Nucleus accumbens (tissue), 56 donors: ENCODE measurements at places on chromosomes 13 and 19.

DNA sequence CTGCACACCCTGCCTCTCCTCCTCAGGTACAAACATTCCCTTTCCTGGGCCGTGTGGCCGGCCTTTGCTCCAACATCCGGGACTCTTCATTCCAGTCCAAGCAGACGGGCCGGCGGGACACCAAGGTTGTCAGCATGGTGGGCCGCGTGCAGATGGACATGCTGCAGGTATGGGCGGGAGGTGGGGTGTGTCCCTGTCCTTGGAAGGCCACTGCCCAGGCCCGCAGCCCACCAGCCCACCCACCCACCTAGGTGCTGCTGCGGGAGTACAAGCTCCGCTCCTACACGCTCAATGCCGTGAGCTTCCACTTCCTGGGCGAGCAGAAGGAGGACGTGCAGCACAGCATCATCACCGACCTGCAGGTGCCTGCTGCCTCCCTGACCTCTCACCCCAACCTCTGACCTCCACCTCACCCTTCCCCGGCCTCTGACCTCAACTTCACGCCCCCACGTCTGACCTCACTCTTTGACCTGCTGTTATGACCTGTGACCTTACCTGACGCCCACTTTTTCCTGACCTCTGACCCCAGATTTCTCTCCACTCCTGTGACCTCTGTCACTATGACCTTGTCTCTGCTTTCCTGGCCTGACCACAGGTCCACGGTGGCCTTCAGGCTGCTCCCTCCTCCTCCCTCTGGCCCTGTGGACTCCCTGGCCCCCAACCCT lies 12.4 kb upstream of the SPIB start:
- DNase-seq, result no peak

DNA sequence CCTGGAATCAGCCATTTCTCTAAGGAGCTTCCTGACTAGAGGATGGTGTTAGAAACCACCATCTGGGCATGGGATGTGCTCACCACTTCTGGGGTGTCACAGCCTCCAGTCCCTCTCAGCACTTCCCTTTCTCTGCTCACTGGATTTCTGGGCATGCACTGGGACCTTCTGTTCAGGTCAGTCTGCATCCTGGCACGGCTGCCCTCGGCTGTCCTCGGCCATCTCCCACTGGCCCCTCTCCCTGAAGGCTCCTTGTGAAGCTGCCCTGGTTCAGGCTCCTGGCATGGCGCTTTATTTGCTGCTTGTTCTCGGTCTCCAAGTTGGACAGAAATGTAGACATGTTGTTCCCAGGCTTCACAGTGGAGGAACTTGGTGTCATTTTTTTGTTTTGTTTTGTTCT lies 60.0 kb downstream of the TEX29 start:
- no peak for DNase-seq

DNA sequence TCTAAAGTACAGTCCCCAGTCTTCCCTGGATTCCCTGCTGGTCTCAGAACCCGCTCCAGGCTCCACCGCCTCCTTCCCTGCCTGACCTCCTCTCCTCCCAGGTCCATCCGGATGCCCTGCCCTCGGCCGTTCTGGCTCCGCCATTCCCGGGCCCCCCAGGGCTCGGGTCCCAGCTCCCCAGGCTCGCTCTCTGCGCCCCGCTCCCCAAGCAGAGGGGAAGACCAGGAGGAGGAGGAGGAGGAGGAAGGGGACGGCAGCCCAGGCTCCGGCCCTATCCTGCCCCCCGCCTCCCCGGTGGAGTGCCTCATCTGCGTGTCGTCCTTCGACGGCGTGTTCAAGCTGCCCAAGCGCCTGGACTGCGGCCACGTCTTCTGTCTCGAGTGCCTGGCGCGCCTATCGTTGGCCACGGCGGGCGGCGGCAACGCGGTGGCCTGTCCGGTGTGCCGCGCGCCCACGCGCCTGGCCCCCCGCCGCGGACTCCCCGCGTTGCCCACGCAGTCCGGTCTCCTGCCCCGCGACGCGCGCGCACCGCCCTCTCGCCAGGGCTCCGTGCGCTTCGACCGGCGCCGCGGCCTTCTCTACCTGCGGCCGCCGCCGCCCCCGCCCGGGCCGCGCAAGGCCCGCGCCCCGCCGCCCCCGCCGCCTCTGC lies 647 bp downstream of the RNF225 start:
- no peak for DNase-seq

GRCh38 chr13:74246487-74246886 lies 112.3 kb upstream of the KLF12 start:
- no peak for DNase-seq

DNA sequence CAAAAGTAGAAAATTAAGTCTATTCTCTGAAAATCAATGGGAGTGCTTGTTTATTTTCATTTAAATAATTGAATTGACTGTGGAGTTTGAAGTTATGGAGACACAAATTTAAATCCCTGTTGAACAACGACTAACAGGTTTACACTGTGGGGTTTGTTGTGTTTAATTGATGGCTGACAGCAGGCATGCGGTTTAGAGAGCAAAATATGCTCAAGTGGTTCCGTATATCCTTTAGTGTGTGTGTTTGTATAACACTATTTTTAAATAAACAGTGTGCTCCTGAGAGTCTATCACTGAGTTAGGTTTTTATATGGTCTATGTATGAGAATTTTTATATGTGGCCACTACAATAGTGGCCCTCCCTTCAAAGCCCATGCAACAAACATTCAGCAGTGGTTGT lies 332.0 kb downstream of the GPC6 start:
- no peak for DNase-seq

DNA sequence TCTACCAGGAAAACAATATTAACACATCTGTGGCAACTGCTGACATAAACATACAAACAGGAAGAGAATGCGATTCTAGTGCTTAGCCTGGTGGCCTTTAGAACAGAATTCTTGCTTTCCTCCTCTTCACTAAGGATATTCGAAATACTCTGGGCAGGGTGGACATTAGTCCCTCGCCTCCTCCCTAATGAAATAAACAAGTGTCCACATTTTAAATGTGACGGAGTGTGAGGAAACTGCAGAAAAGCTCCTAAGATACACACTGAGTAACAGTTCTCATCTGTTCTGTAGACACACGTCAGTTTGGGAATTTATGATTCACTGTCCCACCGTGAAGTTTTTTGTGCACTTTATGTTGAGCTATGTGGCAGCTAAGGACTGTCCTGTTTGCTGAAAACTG lies 639 bp downstream of the STARD13 start:
- DNase-seq, result no peak
